ENCODE measurements at places on chromosomes 5 and 9.

- DNase-seq, result no peak
These were observed 190.6 kb downstream of the FBXL7 start for GRCh38 chr5:15690611-15691010.

DNA sequence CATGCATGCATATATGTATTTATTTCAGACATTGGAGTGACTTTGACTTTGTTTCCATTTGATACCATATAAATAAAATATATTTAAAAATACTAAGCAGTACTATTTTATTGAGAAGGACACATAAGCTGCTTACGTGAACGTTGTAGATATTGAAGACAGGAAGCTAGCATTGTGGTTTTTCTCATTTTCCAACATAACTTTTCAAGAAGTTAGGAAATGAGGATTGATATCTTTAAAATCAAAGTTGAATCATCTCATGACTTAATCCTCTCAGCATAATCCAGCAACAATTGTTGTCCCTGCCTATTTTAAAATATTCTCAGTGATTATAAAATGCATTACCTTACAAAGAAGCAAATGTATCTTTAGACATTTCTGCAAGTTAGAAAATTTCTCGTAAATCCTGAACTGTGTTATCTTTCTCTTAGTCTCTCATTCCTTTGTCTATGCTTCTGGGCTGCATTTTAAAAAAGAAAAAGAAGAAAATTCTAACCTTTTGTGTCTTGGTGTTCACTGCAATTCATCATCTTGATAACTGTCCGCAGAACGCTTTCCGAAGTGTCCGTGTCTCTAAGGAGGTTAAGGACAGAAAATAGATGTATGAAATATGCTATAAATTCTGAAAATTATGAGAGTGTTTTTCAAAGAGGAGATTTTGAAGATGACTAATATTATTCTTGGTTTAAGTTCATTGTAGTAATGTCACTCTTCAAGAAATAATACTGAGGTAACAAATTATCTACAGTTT, 1089.9 kb upstream of the CDH6 start:
- DNase-seq, result no peak

DNA sequence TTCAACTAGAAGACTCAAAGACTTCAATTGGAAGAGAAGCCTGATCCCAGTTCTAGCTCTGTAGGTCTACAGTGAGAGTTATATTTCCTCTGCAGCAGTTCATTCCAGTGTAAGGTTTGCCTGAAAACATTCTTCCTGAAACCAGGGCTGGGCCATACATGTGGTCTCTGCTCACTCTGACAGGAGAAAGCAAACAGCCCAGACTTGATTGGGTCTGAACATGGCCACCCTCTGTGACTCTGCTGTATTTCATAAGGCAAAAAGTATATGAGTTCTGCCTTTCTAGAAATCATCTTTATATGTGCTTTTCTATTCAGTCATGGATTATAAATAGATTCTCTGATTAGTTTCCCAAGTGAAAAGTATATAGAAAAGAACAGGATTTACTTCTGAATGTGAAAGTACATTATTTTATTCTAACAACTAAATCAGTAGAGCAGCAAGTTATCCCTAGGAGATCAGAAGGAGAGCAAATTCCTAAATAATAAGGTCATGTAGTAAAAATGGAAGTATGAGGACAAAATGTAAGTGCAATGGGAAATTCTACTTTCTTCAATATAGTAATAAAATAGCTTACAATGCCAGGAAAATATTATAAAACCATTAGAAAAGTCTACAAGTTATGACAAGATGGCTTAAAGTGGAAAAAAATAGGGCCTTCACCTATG, 144.3 kb downstream of the EFNA5 start:
- no peak for DNase-seq

DNA sequence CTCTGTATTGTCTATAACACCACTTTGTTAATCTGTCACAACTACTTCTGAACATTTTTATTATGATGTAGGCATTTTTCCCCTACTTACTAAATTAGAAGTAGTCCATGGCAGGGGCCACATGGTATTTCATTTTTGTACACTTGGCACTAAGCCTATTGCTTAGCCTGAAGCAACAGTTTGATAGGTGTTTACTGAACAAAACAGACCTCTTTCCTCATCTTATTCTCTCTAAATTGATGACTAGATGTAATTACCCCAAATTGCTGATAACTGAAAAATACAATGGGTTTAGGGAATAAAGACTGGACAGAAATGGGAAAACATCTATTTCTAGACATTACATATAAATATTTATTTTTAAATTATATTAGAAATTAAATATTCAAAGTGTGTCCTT, 633.8 kb downstream of the SLCO4C1 start:
- no peak for DNase-seq

DNA sequence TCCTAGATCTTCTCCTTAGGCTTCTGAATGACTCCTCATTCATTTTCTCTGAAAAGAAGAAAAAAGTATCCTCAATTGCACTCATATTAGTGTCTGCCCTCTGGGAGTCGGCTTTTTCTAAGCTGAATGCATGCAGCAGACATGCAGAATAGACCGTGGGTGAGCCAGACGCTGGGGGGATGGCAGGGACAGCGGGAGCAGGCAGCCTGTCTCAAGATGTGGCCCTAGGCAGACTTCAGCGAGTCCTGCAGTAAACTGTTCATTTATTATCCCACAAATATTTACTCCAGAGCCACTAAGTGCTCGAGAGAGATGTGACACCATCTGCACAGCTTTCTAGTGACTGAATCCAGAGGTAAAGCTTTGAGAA, 164.9 kb upstream of the RAI14 start:
- no peak for DNase-seq

GRCh38 chr9:94861589-94862272, 135.2 kb downstream of the AOPEP start:
- DNase-seq, result no peak
